Omental fat pad (tissue), 4 donors: ENCODE measurements at places on chromosomes 6 and 20. TPM values are rescaled to one million over a fixed set of nuclear protein-coding genes. Genes with fewer than 3 reads are reported as not detected.

Gene RTF2
- 52.7 TPM for total RNA-seq

Gene GRM1
- not detected for total RNA-seq

Gene AVP
- not detected for total RNA-seq

Gene HIVEP2
- total RNA-seq = 23.5 TPM

Gene BPIFB4
- total RNA-seq = not detected

Gene SERPINB6
- total RNA-seq = 134 TPM

Gene PROKR2
- total RNA-seq = not detected

Gene ULBP3
- 3.5 TPM for total RNA-seq

Gene ENPP5
- total RNA-seq = 1.4 TPM

Gene GSTA4
- 21.9 TPM for total RNA-seq

Gene RBPJL
- not detected for total RNA-seq

DNA sequence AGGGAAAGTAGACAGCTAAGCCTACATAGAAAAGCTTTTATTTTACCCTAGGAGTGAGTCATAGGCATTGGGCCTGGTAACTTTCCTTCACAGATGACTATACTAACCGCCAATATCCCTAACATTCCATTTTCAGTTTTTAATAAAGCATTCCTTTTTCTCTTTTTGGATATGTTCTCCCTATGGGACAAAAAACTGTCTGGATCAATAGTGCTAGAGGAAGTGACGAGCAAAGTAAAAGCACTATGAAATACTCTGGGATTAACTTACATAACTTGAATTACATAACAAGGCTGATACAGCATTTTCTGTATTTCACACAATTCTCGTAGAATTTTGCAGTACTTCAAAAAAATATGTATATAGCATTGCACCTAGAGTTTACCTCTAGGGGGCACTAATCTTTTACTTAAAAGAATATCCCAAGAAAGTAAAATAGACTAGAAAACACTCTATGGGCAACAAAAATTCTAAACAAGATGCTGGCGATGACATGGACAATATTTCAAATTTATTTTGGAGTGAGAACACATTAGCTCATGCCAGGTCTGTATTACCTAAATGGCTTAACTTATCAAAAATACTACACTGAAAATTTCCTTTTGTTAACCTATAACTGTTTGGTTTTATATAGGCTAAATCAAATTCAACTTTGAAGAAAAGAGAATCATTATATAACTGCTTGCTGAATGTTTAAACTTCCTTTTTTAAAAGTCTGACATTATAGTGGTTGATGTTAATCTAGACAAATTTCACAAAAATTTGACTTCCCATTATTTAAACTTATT lies 66.3 kb upstream of the DST start:
- no peak for DNase-seq

DNA sequence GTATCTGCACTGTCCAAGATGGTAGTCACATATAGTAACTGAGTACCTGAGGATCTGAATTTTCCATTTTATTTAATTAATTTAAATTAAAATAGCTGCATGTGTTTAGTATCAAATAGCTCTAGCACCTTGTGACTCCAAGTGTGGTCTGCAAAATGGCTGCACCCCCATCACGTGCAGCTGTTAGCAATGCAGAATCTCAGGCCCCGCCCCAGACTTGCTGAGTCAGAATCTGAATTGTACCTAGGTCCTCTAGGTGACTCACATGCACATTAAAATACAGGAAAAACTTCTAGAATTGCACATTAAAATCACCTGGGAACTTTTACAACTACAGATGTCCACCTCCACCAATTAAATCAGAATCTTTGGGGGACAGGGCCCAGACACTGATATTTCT lies 19.2 kb upstream of the FAM83C start:
- no peak for DNase-seq

DNA sequence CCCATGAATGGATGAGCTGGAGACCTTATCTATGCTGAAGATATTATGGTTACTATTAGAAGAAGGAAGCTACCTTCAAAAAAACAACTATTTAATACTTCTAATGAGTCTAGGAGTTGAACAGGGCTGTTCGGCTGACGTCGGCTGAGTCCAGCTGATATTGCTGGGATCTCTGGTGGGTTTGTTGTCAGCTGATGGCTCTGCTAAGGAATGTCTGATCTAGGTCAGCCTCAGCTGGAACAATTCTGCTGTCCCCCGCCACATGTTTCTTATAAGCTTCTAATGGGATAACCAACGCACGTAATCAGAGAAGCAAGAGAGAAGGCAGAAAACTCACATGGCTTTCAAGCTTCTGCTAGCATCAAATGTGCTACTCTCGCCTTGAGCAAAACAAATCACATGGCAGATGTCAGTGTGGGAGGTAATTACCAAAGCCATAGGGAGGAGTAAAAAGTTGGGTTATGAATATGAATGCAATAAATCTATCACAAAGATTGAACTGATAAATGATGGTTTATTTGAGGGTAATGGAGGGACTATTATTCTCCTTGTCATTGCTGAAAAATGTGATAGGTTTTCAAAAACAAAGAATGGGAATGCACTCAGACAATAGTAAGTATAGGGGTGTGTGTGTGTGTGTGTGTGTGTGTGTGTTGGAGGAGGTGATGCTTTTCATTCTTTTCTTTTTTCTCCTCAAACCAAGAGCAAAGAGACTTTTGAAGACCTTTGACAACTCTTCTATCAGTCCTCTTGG lies 71.5 kb downstream of the BTBD3 start:
- DNase-seq = no peak

- DNase-seq = no peak
Observed at GRCh38 chr6:158836625-158837311, 17.6 kb upstream of the EZR start.

GRCh38 chr20:20201124-20201523 lies 148.8 kb downstream of the CFAP61 start:
- no peak for DNase-seq

DNA sequence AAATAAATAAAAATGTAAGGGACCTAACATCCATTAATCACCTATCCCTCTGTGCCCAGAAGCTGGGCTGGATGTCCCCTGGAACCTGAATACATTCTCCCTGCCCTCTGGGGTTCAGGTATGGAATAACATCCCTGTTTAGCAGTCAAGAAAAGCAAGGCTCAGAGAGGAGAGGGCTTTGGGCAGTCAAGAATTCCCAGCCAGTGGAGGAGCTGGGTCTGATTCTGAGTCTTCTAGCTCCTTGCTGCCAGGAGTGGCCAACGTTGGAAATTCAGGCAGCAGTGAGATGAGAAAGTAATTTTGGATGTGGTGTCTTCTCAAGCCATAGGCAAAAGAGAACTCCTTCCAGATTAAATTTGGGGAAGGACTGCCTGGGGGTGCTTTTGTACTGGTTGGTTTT lies 42.6 kb upstream of the ZNFX1 start:
- DNase-seq = no peak

GRCh38 chr6:152532556-152533422 lies 104.4 kb downstream of the SYNE1 start:
- no peak for DNase-seq

GRCh38 chr6:157108923-157109322 lies 214.4 kb downstream of the TMEM242 start:
- DNase-seq = no peak

DNA sequence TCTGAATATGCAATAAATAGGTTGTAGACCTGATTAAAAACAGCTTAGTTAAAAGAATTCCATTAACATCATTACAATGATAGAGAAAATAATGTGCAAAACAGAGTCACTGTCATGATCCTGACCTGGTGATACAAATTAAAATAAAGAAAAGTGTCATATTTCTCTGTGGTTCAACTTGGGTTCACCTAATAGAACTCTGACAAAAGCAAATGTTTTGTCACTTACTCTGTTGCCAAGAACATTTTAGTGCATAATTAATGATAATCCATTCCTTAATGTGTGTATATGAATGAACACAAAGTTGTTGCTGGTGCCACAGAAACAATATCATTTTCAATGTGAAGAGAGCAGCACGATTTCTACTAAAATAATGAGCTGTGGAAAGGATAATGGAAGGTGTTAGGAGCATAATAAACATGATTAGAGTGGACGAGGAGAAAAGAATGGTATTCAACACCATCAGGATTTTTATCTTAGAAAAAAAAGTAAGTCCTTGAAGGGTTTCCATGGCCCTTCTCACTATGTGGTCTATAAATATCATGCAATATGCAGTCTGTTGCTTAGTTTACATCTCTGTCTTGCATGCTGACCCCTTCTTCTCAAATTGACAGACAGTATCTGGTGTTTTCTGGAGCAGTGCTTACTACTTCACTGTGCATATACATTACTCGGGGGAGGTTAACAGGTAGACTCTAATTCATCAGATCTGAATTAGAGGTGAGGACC lies 656.6 kb upstream of the MMS22L start:
- DNase-seq = no peak

- no peak for DNase-seq
Observed at GRCh38 chr20:30168025-30168799, 1089.3 kb upstream of the DEFB115 start.

GRCh38 chr20:48708116-48708515 lies 119.7 kb downstream of the PREX1 start:
- no peak for DNase-seq

DNA sequence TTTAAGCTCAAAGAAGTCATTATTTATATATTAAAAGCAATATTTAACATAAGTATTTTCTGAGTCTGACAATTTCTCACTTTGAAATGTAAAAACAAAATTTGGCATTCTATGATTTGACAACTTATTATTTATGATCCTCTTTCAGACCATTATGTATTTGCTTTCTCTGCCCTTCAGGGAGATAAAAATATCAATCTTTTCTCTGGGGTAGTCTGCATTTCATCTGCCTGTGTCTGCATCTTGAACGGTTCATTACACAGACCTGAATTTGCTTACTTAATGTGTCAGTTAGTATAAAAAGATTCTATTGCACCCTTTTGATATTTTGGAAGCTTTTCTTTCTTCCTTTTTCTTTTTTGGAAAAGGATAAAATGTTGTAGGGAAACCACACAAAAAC lies 354.0 kb upstream of the RGS17 start:
- no peak for DNase-seq

DNA sequence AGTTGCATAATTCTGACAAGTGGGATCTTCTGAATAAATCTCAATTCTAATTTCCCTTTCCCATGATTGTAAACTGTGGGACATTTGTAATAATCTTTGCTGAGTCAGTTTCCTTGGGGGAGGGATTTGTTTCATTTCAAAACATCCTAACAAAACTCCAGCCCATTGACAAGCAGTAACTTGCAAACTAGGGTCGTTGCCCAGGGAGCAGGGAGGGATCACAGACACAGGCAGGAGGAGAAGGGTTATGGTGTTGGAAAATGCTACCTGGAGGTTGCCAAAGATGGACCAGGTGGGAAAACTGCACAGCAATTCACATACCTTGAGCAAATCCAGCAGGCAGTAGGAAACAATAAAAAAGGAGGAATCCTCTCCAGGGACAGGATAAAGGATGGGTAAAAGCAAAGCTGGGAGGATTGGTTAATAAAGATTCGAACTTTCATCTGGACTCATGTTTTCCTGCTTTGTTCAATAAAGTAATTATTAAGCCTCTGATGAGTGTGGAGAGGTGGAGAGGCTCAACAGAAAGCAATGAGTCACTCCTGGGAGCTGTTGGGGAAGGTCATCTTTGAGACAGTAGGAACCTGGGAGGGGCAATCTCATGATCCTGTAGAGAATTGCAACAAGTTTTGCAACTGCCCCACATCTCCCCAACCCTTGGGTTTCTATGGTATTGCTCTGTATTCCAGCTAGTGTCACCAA lies 87.3 kb upstream of the AKIRIN2 start:
- DNase-seq = no peak

DNA sequence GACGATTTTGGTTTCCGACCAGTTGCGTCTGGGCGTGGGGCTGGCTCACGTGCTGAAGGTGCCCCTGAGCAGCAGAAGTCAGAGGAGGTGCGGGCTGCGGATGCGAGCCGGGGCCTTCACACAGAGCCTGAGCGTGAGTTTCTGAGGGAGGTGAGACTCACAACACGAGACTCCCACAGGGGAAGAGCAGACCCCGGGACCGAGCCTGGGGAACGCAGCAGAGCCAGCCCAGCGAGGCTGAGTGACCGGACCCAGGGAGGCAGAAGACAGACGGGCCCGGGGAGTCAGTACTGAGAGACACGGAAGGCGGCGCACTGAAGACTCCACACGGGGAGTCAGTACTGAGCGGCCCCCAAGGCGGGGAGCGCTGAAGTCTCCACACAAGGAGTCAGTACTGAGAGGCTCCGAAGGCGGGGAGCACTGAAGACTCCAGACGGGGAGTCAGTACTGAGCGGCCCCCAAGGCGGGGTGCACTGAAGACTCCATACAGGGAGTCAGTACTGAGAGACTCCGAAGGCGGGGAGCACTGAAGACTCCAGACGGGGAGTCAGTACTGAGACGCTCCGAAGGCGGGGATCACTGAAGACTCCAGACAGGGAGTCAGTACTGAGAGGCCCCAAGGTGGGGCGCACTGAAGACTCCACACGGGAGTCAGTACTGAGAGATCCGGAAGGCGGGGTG lies 77.8 kb downstream of the DLL1 start:
- no peak for DNase-seq

GRCh38 chr6:118892355-118892991 lies 1.5 kb upstream of the ASF1A start:
- DNase-seq = no peak

DNA sequence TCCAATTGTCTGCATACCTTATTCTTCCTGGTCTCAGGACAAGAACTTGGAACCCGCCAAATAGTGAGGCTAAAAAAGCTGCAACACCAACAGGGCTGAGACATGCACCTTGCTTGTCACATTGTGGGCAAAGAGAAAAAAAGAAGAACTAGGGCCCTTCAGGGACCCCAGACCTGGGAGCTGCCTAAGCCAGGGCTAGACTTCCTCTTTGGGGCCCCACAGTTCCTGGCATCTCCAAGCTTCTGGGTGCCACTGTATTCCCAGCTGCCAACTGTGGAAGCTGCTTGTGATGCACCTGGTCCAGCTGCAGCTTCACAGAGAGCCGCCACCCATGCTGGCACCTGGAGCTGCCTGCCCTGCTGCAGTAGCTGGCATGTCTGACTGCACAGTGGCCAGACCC lies 370.6 kb downstream of the CD83 start:
- no peak for DNase-seq

DNA sequence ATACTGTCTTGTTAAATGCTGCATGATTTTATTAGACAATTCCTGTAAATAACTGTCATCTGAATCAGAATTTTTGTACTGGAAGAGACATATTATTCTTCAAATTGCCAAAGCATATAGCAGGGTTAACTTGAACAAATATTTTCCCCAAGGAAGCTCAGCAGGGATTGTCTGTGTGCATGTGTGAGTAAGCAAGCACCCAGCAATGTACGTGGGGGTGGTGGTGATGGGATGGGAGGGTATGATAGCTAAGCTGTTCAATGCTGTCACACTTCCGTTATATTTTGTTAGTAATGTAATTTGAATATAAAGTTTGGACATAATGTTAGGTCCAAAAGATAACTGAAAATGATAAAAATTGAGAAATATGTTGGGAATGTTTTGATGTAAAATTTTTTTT lies 118.1 kb downstream of the MYB start:
- DNase-seq = no peak

- DNase-seq = no peak
Observed at GRCh38 chr6:137740967-137741761, 125.9 kb upstream of the TNFAIP3 start.
